H1 (cell line): ENCODE measurements at places on chromosomes 16 and 17.

GRCh38 chr17:2033153-2033552 is 3.2 kb downstream of the DPH1 start:
- no peak for DNase-seq

DNA sequence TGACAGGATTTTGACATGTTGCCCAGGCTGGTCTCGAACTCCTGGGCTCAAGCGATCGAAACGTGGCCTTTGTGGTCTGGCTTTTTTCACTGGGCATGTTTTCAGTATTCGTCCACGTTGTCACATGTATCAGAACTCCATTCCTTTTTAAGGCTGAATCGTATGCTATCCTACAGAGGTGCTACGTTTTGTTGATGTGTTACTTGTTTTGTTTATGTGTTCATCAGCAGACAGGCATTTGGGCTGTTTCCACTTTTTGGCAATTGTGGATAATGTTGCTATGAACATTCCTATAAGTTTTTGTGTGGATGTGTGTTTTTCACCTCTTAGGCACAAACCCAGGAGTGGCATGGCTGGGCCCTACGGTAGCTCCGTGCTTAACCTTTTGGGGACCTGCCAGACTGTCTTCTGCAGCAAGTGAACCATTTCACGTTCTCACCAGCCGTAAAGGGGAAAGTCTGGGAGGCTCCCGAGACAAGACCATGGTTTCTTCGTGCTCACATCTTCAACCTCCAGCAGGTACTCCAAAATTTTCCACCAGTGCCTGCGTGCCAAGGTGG is 26.9 kb downstream of the ADCY9 start:
- no peak for DNase-seq

GRCh38 chr16:55944377-55944802 is 69.2 kb upstream of the CES5A start:
- peak; percentile 38 for DNase-seq

GRCh38 chr17:40075201-40075941 is 12.6 kb downstream of the THRA start:
- peak; percentile 66 for DNase-seq

DNA sequence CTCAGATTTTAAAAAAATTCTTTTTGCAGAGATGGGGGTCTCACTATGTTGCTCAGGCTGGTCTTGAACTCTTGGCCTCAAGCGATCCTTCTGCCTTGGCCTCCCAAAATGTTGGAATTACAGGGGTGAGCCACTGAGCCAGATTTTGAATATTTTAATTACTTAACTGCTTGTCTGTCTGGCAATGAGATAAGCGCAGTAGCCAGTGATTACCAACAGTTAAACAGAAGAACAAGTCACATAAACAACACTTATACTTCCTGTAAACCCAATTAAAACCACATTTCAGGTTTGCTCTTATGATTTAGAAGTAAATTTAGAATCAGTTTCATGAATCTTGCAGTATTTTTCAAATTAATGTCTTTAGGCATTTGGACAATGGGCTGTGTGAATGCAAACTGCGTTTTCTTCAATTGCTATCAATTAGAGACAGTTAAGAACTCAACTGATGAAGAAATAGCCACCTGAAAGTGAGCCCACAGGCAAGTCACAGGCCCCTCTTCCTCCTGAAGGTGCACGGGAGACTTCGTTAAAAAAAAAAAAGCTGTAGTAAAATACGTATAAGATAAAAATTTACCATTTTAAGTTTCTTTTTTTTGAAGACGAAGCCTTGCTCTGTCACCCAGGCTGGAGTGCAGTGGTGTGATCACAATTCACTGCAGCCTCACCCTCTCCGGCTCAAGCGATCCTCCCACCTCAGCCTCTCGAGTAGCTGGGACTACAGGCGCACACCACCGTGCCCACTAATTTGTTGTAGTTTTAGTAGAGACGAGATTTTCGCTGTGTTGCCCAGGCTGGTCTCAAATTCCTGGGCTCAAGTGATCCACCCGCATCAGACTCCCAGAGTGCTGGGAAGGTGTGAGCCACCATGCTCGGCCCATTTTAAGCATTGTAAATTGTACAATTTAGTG is 73.0 kb downstream of the PITPNC1 start:
- DNase-seq = no peak

DNA sequence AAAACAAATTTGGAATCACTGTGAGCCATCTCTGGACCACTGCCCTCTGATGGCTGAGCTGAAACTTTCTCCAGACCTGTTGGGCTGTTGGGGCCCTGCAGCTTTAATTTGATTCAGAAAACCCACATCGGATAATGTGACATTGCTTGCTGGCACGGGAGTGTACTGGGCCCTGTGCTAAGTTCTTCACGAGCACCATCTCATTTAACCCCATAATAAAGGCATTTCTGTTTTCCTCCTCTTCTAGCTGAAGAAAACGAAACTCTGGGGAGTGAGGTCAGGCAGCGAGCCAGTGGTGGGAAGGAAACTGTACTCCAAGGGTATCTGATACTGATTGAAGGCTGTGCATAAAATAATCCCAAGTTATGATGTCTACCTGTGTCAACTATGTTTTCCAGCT is 34.5 kb upstream of the TNRC6A start:
- no peak for DNase-seq

DNA sequence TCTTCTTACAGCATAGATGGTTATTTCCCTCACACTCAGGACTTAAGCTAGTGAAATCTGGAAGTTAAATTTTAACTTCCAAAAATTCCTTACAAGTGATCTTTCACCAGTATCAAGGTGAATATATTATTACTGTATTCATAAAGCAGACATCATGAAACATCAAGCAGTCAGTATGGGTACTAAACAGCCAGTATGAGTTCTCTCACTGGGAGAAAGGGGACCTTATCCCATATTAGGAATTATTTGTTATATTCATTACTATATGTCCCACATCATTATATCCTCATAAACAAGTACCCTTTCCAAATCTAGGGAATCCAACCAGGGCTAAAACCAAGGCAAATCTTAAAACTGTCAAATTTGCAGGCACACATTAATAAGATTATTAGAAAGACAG is 15.3 kb downstream of the NUFIP2 start:
- no peak for DNase-seq

DNA sequence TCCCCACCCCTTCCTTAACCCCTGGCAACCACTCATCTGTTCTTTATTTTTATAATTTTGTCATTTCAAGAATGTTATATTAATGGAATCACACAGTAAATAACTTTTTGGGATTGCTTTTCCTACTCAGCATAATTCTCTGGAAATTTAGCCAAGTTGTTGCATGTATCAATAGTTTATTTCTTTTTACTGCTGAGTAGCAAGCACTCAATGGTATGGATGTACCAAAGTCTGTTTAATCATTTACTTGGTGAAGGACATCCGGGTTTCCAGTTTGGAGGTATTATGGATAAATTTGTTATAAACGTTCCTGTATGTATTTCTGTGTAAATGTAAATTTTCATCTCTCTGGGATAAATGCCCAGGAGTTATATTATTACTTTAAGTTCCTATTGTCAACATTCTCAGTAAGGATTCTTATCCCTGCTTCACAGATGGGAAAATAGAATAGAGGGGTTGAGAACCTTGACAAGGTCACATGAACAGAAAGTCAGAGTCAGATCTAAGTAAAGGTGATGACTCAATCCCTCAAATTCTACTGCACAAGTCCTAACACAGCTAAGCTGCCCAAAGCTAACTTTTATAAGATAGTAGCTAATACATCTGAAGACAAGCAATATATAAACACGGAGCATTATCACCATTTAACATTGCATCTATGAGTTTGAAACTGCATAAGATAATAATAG is 62.4 kb upstream of the MTMR4 start:
- DNase-seq = no peak

GRCh38 chr16:78800523-78800922 is 701.1 kb downstream of the WWOX start:
- no peak for DNase-seq

- no peak for DNase-seq
Measured at GRCh38 chr16:26447570-26447969, 619.2 kb upstream of the C16orf82 start.
